Activated CD8-positive, alpha-beta memory T cell treated with anti-CD3 and anti-CD28 coated beads, Interleukin-2, amount 10 ng/mL, durations not matched to agents 7 days and 5 days (primary cell): ENCODE measurements at places on chromosomes 13 and 19. TPM values are rescaled to one million over a fixed set of nuclear protein-coding genes. Genes with fewer than 3 reads are reported as not detected.

The TRAPPC5 gene
- total RNA-seq = 91.0 TPM

The TYROBP gene
- 0.96 TPM for total RNA-seq

The ITGBL1 gene
- total RNA-seq = not detected

The ZNF724 gene
- total RNA-seq = 15.8 TPM

The TMEM255B gene
- 0.87 TPM for total RNA-seq

The HSPH1 gene
- 141 TPM for total RNA-seq

The S1PR5 gene
- total RNA-seq = 1.4 TPM

The ECSIT gene
- total RNA-seq = 36.2 TPM

The ATP4A gene
- total RNA-seq = not detected

The MYPOP gene
- 13.0 TPM for total RNA-seq

The CD70 gene
- 184 TPM for total RNA-seq

The SMAD9 gene
- total RNA-seq = not detected

The CYP4F2 gene
- not detected for total RNA-seq

The ZIK1 gene
- total RNA-seq = 11.5 TPM

The TEX29 gene
- 0.40 TPM for total RNA-seq

The DCT gene
- total RNA-seq = not detected
